Stimulated activated CD8-positive, alpha-beta memory T cell treated with anti-CD3 and anti-CD28 coated beads, Interleukin-7, amount 100 ng/mL, for 1 hour (primary cell): ENCODE measurements at places on chromosomes 2 and 18.

DNA sequence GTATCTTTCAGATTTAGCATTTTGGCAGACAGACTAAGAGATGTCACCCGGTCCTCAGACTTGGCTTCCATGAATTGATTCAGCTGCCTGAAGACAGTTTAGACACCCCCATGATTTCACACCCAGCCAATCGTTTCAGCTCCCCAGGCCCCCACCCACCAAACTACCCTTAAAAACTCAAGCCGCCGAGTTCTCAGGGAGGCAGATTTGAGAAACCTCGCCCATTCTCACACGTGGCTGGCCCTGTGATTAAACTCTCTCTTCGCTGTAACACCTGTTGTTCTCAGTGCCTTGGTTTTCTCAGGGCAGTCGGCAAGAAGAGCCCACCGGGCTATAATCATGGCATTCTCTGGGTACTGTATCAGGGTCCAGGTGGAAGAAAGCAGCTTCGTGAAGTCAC is 35.2 kb downstream of the UXS1 start:
- DNase-seq = no peak

DNA sequence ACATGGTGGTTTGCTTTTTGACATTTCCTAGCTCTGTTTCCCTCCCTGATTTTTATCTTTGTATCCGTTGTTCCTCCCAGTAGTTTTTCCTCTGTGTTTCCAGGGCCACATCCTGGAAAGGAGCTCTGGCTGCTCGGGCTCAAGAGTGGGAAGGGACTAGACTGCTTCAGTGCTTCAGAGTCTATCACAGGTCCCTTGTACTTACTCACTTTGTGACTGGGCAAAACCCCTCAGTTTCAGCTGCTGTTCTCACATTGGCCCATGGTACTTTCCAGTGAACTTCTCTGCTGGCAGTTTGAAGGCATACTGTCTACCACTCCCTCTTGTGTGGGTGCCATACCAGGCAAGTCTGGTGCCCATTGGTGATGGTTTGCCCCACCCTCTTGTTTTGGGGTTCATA is 7.5 kb upstream of the STAMBP start:
- no peak for DNase-seq

GRCh38 chr2:7089284-7089683 is 172.1 kb downstream of the RNF144A start:
- DNase-seq = no peak

DNA sequence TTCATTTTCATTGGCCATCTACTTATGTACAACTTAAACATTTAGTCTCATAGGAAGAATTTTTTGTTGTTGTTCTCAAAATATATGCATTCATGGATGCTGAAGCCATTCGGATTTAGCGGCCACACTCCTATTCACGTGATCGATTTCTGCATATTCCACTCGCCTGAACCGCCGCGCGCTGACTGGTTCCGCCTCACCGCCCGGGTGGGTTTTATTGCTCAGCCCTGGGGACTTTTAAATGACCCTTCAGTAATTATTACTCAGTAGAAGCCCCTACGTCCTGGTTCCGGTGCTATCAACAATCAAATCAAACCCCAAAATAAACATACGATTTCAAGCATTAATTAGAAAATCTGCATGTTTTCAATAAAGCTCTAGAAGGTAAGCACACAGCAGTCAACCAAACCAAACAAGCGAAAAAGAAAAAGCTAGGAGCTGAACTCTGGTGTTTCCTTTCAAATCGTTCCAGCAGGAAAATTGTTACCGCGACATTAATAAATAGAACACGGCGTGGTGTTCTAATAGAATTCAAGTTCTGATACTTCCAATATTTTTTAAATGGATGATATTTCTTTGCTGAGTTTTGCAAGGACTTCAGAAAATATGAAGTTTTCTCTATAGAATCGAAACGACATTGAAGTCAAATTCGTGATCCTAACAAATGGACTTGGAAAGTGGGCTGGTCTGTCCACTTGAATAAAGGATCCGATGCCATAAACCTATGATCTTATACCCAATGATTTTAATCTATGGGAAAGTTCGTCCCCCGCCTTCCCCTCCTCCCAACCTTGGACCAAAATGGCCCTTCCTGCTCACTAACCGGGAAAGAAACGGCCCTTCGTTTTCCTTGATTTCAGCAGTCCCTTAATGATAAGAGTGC is 9.3 kb downstream of the PAX3 start:
- DNase-seq = no peak

GRCh38 chr2:177598326-177599138 is 206.0 kb downstream of the AGPS start:
- no peak for DNase-seq

- DNase-seq = no peak
These were observed 36.0 kb downstream of the SERTAD2 start for GRCh38 chr2:64617631-64618151.
